ENCODE measurements at places on chromosomes 5 and 9.

GRCh38 chr5:33315189-33315588, 125.6 kb upstream of the TARS1 start:
- no peak for DNase-seq

GRCh38 chr5:50730336-50730735, 63.9 kb downstream of the PARP8 start:
- no peak for DNase-seq

DNA sequence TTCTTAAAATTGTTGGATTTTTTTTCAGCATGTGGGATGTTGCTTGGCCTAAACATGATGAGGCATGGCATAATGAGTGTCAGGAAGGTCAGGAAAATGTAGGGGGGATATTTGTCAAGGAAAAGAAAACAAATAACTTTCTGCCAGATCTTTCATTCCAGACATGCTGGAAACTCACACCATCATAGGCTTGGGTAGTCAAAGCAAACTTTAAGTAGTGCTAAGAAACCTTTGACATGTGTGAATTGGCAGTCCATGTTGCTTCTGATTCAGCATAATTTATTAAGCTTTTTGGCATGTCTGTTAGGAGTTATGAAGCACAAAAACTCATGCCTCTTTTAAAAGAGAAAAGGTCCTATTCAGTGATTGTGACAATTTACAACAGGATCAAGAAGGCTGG, 61.3 kb upstream of the MTAP start:
- no peak for DNase-seq

GRCh38 chr5:172720655-172721054, 50.3 kb downstream of the DUSP1 start:
- no peak for DNase-seq

DNA sequence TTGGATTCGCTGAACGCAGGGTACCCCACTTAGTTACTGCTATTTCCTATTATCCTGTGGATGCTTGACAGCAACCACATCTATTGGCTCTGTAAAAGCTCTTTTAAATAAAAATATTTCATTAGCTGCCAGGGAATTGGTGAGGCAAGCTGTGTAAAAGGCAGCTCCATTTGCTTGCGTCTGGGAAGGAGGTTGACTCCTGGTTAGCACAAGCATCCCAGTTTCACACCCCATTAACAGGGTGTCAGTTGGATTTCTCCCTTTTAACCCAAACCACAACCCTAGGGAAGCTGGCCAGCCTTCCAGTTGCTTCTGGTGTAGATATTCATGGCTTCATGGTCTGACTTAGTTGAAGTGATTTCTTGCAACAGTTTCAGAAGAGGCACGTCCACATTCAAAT, 151.0 kb downstream of the GPBP1 start:
- no peak for DNase-seq

DNA sequence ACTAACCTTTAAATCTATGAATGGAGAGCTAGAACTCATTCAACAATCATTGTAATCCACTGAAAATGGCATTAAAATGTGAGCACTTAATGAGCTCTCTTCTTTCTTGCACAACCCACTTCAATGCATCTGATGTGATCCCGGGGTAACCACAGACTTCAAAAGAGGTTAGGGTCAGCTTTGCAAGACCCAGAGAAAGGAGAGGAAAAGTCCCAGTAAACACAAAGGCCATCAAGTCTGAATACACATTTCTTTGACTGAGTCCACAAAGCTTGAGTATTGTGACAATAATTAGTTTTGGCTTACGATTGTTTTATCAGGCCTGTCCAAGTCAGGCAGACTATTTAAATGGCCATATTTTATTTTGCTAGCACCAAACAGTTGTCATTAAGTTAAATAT, 148.8 kb upstream of the ZNF608 start:
- peak; percentile 75 for DNase-seq

DNA sequence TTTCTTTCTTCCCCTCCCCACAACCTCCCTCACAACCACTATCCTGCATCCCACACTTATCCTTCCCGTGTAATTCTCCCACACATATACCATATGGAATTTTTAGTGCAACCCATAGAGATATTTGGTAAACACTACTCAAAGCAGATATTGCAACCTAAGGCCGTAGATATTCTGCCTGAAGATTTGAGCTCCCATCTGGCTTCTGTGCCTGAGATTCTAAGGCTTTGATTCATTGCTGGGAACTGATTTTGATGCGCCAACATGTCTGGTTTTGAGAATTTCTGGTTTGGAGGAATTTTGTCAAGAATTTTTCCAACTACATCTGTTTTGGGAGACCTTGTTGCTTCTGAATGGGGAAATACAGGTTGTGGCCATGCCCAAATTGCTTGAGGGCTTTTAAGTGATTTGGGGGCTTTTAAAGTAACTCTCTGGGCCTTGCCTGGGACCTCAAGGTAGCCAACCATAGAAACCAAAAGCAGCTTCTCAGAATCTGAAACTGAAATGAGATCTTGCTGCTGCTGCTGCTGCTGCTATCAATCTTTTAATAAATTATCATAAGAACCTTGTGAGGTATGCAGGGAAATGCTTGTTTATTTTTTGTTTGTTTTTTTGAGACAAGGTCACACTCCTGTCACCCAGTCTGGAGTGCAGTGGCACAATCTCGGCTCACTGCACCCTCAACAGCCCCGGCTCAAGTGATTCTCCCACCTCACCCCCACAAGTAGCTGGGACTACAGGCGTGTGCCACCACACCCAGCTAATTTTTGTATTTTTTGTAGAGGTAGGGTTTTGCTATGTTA, 36.2 kb downstream of the PLAC8L1 start:
- no peak for DNase-seq

GRCh38 chr5:81717860-81718259, 33.0 kb downstream of the SSBP2 start:
- no peak for DNase-seq

GRCh38 chr9:120868339-120868675, 8.7 kb downstream of the PHF19 start:
- peak; percentile 55 for DNase-seq

DNA sequence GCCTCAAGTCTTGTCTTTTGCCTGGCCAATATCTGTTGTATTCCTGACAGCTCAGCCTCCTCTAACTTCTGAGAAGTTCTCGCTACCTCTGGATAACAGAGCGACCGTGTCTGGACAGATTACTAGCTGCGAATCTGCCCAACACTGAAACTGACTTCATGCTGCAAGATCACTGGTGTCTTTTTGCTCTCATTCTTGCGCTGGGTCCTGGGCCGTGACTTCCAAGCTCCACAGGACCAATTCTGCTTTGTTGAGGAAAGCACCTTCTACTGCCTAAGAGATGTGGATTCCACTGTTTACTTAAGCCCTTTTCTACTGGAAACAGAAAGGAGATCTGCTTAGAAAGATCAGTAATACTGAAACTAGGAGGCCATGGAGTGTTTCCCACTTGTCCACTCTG, 978.8 kb upstream of the DMAC1 start:
- no peak for DNase-seq

- DNase-seq = no peak
Observed at GRCh38 chr9:118192807-118193206, 488.6 kb downstream of the TLR4 start.

DNA sequence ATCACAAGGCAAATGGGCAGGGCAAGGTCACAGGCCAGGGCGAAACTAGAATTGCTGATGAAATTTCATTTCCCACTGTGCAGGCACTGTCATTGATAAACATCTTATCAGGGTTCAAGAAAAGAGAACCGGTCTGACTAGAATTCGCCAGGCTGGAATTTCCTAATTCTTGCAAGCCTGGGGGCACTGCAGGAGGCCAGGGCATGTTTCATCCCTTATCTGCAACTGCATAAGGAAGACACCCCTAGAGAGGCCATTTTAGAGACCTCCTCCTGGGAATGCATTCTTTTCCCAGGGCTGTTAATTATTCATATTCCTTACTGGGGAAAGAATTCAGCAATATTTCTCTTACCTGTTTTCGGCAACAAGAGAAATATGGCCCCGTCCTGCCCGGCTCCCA, 266.2 kb upstream of the CYLC2 start:
- DNase-seq = no peak

- DNase-seq = no peak
Observed at GRCh38 chr9:86668488-86668887, 278.8 kb downstream of the GAS1 start.

GRCh38 chr5:93990504-93991070, 249.2 kb upstream of the POU5F2 start:
- DNase-seq = no peak

DNA sequence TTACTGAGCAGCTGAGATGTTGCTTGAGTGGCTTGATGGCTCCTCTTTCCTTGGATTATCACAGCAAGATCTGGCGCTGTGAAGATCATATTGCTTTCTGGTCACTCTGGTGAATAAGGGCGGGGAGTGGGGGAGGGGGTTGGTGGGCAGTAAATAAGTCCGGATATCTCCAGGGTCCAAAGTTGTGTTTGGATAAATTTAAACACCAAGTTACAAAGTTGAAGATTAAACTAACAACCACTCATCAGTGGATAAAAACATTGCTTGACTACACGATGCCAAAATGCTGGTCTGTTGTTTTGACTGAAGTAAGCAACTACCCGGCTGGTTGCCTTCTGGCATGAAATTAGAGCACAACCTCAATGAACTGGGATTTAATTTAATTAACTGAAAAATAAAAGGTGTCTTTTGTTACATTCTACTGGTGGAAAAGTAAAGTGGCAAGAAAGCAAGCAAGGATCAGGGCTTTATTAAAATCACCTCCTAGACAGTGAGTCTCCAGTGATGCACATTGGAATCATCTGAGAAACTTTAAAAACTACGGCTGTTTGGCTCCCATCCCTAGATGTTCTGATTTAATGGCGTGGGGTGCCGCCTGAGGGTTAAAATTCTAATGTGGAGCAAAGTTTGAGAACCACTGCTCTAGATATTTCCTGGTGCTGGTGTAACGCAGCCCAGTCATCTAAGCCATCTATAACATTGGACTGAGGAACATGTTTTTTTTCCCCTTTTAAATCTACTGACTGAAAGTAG, 86.7 kb upstream of the AGXT2 start:
- DNase-seq = no peak

DNA sequence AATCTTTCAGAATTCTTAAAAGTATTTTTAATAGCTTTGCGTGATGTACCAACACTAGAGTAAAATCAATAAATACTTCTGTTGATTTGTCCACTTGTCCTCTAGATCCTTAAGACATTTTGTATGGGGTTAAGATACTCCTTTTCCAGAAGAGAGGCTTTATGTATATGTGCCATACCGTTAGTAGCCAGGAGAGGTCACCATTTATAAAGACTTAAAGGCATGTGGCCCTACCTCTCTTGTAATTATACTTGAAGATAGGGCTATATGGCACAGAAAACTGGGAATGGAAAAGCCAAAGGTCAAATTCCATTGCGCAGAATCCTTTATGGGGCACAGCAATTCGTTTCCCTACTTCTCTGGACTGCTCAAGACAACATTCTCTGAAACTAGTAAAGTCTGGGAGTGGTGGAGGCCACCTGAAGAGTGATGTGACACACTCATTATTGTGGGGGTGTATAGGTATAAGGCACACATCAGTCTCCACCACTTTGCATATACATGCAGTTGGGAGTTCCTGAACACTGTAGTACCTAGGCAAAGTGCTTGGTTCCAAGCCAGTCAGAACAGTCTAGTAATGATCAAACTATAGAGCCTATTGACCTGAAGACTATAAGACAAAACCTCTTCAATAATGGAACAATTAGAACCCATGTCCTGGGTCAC, 140.1 kb upstream of the FBXL17 start:
- peak; percentile 24 for DNase-seq

- DNase-seq = no peak
Observed at GRCh38 chr9:69877852-69878514, 57.4 kb downstream of the CFAP95 start.

GRCh38 chr5:76299592-76299991, 103.5 kb upstream of the IQGAP2 start:
- no peak for DNase-seq

DNA sequence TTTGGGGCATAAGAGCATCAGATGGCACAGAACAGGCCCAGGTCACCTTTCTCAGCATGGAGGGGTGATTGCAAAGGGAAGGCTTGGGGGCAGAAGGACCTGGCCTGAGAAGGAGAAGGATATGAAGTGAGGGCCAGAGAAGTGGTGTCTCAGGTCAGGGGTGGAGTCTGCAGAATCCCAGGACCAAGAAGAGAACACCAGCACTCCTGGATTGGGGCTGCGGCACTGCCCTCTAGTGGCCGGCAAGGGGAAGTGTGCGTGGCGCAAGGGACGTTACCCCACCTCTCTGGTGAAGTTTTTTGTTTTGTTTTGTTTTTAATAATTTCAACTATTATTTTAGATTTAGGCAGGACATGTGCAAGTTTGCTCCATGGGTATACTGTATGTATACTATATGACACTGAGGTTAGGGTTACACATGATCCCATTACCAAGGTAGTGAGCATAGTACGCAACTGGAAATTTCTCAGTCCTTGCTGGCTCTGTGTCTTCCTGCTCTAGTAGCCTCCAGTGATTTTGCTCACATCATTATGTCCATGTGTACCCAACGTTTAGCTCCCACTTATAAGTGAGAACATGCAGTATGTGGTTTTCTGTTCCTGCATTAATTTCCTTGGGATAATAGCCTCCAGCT, 1548.6 kb downstream of the EFNA5 start:
- DNase-seq = no peak

DNA sequence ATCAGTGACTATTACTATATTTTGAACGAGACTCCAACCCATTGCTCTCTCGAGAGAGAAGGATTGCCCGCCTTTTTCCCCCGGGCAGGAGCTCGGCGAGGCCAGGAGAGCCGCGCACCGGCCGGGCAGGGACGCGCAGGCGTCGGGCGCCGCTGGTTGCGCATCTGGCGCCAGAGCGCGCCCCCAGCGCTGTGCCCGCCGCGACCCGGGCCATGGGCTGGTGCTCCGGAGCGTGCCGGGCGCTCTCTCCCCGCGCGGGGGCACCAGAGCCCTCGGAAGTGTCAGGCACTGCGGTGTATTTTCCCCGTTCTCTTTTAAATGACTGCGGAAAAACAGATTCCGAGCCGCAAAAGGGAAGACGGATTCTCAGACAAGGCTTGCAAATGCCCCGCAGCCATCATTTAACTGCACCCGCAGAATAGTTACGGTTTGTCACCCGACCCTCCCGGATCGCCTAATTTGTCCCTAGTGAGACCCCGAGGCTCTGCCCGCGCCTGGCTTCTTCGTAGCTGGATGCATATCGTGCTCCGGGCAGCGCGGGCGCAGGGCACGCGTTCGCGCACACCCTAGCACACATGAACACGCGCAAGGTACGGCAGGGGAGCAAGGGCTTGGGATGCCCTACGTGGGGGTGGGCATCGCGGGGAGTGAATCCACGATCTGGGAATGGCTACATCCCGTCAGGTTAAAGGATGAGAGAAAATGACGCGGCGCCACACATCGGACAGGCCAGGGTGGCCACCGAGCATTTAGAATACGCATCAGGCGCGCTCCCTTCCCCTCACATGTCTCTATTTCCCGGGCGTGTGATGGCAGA, 1.1 kb upstream of the NTRK2 start:
- peak; percentile 15 for DNase-seq

DNA sequence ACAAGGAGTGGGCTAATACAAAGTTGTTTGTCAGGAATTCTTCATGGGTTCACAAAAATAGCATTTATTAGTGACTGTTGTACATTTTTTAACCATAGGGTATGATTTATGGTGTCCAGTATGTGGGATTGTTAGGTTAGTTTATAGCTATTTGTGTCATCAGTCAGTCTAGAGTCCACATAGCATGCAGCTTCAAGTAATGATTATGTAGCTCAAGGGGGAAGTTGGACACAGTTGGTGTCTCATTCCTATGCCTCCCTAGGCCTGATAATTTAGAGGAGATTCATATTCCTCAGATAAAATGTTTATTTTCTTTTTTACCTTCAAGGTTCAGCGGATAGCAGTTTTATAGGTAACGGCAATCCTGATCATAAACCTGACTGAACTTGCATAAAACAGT, 153.8 kb downstream of the OXCT1 start:
- DNase-seq = no peak
